ENCODE measurements at places on chromosomes 7 and 10.

DNA sequence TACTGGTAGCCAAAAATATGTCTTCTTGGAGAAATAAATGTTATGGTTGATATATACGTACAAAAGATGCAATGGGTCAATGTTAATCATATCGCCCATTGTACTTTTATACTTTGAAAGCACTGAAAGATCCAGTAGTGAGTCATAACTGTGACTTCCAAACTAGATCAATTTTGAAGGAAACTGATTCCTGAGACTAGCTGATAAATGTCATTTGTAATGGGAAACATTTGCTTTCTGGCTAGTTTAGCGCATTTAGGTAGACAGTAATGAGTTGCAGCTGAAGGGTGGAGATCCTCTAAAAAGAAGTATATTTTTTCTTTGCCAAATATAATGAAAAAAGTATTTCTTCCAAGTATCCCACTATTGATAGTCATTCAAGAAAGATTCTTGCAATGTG lies 53.5 kb upstream of the ARHGAP21 start:
- DNase-seq: no peak

- no peak for DNase-seq
Observed at GRCh38 chr7:105439174-105439893, 50.6 kb upstream of the SRPK2 start.

- no peak for DNase-seq
Observed at GRCh38 chr7:102289057-102289456, 2.4 kb downstream of the SH2B2 start.

GRCh38 chr7:85055906-85056305 lies 130.9 kb downstream of the SEMA3D start:
- no peak for DNase-seq

GRCh38 chr10:128062881-128063563 lies 63.2 kb downstream of the MKI67 start:
- DNase-seq: peak; percentile 41

Measured in stimulated activated CD4-positive, alpha-beta T cell treated with anti-CD3 and anti-CD28 coated beads, Interleukin-2, amount 100 ng/mL, for 4 hours (primary cell).